ENCODE measurements at places on chromosomes 6 and 20.

DNA sequence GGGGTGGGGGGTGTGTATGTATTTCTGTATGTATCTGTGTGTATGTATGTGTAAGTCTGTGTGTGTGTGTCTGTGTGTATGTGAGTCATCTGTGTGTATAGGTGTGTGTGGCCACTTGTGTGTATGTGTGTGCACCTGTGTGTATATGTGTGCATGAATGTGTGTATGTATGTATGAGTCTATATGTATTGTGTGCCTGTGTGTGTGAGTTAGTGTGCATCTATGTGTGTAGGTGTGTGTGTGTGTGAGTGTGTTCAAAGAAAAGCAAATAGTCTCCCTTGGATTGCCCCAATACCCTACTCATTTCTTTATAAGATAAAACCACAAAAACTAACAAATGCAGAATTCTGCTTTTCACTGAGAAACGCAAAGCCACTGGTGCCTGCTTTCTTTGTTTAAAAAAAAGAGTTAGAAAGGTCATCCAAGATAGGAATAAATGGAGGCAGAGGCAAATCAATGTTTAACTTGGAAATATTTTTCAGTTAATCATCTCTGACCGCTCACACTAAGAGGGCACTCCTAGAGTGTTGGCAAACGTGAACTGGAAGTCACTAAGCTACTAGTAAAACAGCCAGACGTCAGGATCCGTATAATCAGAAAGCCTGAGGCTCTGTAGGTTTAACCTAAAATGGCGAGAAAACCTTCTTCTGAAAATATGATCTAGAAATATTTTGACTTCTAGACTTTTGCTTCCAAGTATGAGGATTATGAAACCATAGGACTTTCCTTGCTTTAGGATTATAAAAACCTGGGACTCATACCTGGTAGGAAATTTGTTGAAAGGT lies 37.4 kb upstream of the JAG1 start:
- H3K4me3 ChIP-seq = no peak overlapping the region
- no peaks in the 10 kb centered on the region for H3K27me3 ChIP-seq
- no peak overlapping the region for H3K27ac ChIP-seq
- no peaks in the 10 kb centered on the region for H3K36me3 ChIP-seq
- H3K4me1 ChIP-seq = peaks cover 10% of the 10 kb centered on the region

DNA sequence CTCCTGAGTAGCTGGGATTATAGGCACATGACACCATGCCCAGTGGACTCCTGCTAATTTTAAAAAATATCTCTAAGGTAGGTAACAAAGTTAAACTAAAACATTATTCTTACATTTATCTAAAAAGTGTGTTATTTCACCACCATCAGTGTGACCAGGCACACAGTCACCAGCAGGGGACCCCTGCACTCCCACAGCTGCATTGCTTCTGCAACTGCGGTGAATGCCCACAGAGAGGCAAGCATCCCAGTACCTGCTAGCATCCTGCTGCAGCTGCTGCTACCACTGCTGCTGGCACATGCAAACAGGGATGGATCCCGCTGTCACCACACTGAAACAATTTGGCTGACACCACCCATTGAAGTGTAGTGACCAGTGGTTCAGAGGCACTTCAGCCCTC lies 21.9 kb upstream of the EPB41L2 start:
- no peak overlapping the region for H3K4me3 ChIP-seq
- no peaks in the 10 kb centered on the region for H3K4me1 ChIP-seq
- no peak overlapping the region for H3K27ac ChIP-seq
- DNase-seq = no peak
- H3K27me3 ChIP-seq = no peaks in the 10 kb centered on the region
- no peaks in the 10 kb centered on the region for H3K36me3 ChIP-seq

DNA sequence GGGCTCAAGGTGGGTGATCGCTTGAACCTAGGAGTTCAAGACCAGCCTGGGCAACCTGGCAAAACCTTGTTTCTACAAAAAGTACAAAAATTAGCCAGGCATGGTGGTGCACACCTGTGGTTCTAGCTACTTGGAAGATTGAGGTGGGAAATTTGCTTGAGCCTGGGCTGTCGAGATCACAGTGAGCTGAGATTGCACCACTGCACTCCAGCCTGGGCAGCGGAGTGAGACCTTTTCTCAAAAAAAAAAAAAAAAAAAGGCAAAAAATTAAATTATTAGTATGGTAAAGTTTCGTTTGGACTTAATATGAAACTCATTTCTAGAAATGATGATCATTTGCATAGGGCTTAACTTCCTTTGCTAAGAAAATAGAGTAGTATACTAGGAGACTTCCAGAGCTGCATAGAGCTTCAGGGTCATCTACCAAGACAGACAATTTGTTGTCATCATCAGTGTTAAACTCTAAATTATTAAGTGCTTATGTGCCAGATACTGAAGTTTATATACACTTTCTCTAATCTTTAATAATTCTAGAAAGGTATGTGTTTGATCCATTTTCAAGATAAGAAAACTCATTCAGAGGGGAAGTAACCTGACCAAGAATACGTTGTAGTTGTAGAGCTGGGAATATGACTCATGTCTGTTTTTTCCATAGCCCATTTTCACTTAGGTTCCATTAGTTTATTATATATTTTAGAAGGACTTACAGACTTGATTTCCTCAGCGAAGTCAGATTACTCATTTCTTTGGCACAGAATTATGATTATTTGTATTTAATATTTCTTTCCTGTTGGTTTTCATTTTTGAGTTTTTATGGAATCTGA lies 84.5 kb downstream of the SLC16A10 start:
- no peak for DNase-seq
- H3K27ac ChIP-seq = no peak overlapping the region
- H3K36me3 ChIP-seq = no peaks in the 10 kb centered on the region
- H3K4me1 ChIP-seq = no peaks in the 10 kb centered on the region
- no peak overlapping the region for H3K4me3 ChIP-seq
- H3K27me3 ChIP-seq = peaks cover 16% of the 10 kb centered on the region

DNA sequence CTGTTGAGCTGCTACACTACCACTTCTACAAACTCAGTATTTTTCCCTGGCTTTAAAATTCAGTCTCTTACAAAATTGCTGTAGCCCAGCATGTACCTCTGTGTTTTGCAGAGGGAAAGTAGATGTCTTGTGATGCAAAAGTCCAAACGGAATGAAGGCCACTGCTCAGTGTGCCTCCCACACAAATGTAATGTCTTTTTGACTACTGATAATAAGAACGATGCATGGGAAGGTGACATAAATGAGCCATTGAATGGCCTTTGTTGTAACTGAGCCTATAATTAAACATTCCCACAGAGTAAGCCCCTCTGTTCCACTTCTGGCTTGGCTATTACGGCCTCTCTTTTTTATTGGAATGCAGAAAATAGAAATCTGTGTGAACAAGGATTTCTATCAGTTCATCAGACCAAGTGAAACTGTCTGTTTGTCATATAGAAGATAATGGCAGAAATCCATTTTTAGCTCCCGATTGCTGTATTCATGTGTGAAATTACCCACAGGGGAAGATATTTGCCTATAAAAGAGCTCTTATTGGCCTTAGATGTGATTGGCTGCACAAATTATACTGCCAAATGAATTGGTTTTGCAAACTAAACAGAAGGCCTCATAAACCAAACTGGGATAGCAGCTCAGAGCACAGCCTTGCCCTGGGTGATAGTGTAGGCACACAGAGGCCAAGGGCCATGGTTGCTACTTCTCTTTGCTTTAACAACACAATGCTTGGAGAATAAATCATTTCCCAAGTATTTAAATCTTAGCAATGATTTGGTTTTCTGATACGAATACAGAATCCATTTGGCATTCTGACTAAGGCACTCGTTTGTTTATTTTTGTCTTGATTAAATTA lies 241.5 kb upstream of the PLN start:
- DNase-seq = no peak
- no peaks in the 10 kb centered on the region for H3K36me3 ChIP-seq
- H3K27ac ChIP-seq = no peak overlapping the region
- H3K27me3 ChIP-seq = no peaks in the 10 kb centered on the region
- H3K4me3 ChIP-seq = no peak overlapping the region

GRCh38 chr6:52221302-52221701 lies 23.0 kb downstream of the IL17F start:
- no peak for DNase-seq
- peaks cover 3% of the 10 kb centered on the region for H3K27me3 ChIP-seq
- H3K36me3 ChIP-seq = no peaks in the 10 kb centered on the region
- no peaks in the 10 kb centered on the region for H3K4me1 ChIP-seq

GRCh38 chr6:43298565-43299337 lies 691 bp downstream of the SLC22A7 start:
- peaks cover 55% of the 10 kb centered on the region for H3K27me3 ChIP-seq
- H3K27ac ChIP-seq = no peak overlapping the region

DNA sequence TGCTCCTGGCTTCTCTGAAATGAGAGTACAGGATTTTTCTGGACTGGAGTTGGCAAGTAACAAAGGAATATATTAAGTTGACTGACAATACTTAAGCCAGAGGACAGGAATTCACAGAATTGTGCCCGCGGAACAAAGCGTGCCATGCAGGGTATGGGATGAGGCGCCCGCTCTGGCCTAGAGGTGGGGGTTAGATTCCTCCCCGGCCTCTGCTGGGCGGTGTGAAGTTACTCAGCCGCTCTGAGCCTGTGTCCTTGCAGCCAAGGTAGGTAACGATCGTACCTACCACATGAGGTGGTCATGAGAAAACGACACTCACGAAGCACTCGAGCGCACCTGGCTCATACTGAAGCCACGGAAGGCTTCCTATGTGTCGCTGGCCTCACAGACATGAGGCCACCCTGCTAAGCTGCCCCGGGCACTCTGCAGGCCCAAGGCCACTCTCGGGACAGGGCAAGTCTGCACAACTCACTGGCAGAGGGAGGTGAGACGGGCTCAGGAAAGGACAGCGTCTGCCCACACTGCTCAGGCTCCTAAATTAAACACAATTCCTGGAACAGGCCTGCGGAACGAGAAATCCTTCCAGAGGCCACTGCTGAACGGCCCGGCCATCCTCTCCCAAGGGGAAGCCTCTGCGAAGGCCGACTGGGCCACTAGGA lies 70.8 kb downstream of the PSMG4 start:
- H3K36me3 ChIP-seq = no peaks in the 10 kb centered on the region
- H3K27me3 ChIP-seq = peaks cover 20% of the 10 kb centered on the region
- DNase-seq = no peak
- no peak overlapping the region for H3K4me3 ChIP-seq
- peaks cover 2% of the 10 kb centered on the region for H3K4me1 ChIP-seq

- no peaks in the 10 kb centered on the region for H3K4me1 ChIP-seq
- no peaks in the 10 kb centered on the region for H3K27me3 ChIP-seq
- H3K36me3 ChIP-seq = no peaks in the 10 kb centered on the region
- no peak overlapping the region for H3K27ac ChIP-seq
- H3K4me3 ChIP-seq = no peak overlapping the region
These were observed 157.4 kb downstream of the OPRM1 start for GRCh38 chr6:154196333-154196885.

GRCh38 chr6:153170511-153170910 lies 39.4 kb upstream of the RGS17 start:
- H3K27me3 ChIP-seq = no peaks in the 10 kb centered on the region
- H3K27ac ChIP-seq = no peak overlapping the region
- no peak overlapping the region for H3K4me3 ChIP-seq
- H3K4me1 ChIP-seq = peaks cover 7% of the 10 kb centered on the region
- DNase-seq = peak; percentile 52

GRCh38 chr6:7615611-7616383 lies 25.8 kb downstream of the SNRNP48 start:
- H3K4me3 ChIP-seq = peak overlapping the region; percentile 13
- no peak overlapping the region for H3K27ac ChIP-seq
- 0 out of 2 replicates have a peak, but pooled peaks cover 1% of the 10 kb centered on the region for H3K27me3 ChIP-seq
- peak; percentile 65 for DNase-seq

GRCh38 chr6:131362696-131363095 lies 210.3 kb upstream of the ARG1 start:
- no peaks in the 10 kb centered on the region for H3K36me3 ChIP-seq
- H3K4me3 ChIP-seq = no peak overlapping the region
- no peaks in the 10 kb centered on the region for H3K4me1 ChIP-seq

- H3K4me3 ChIP-seq = no peak overlapping the region
- DNase-seq = peak; percentile 29
- no peak overlapping the region for H3K27ac ChIP-seq
- no peaks in the 10 kb centered on the region for H3K36me3 ChIP-seq
- H3K4me1 ChIP-seq = peaks cover 8% of the 10 kb centered on the region
These were observed 97.8 kb upstream of the PRDM1 start for GRCh38 chr6:105988321-105988720.

- H3K4me3 ChIP-seq = no peak overlapping the region
- H3K4me1 ChIP-seq = peaks cover 25% of the 10 kb centered on the region
- H3K27me3 ChIP-seq = no peaks in the 10 kb centered on the region
- H3K36me3 ChIP-seq = no peaks in the 10 kb centered on the region
- peak overlapping the region; percentile 98 for H3K27ac ChIP-seq
These were observed 19.7 kb downstream of the TRAF3IP2 start for GRCh38 chr6:111585974-111586315.

GRCh38 chr6:100612094-100612493 lies 147.4 kb upstream of the SIM1 start:
- DNase-seq = no peak
- no peak overlapping the region for H3K4me3 ChIP-seq
- H3K27me3 ChIP-seq = no peaks in the 10 kb centered on the region
- H3K4me1 ChIP-seq = no peaks in the 10 kb centered on the region
- H3K27ac ChIP-seq = no peak overlapping the region
- H3K36me3 ChIP-seq = peaks cover 2% of the 10 kb centered on the region

DNA sequence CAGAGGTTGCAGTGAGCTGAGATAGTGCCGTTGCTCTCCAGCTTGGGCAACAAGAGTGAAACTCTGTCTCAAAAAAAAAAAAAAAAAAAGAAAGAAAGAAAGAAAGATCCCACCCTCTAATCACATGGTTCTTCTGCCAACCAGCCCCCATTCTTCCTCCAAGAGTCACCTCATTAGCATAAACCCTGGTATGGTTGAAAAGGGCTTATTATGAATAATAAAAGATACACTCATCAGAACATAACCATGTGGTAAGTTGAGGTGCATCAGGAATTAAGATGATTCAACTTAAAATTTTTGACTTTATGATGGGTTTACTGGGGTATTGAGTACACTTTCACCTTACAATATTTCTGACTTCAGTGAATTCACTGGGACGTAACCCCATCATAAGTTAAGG lies 793 bp upstream of the TRIM40 start:
- no peak overlapping the region for H3K4me3 ChIP-seq
- DNase-seq = no peak
- H3K27ac ChIP-seq = no peak overlapping the region
- H3K27me3 ChIP-seq = peaks cover 23% of the 10 kb centered on the region
- H3K4me1 ChIP-seq = no peaks in the 10 kb centered on the region
